NCI-H2107 (cell line): ENCODE measurements at places on chromosomes 16 and 17.

DNA sequence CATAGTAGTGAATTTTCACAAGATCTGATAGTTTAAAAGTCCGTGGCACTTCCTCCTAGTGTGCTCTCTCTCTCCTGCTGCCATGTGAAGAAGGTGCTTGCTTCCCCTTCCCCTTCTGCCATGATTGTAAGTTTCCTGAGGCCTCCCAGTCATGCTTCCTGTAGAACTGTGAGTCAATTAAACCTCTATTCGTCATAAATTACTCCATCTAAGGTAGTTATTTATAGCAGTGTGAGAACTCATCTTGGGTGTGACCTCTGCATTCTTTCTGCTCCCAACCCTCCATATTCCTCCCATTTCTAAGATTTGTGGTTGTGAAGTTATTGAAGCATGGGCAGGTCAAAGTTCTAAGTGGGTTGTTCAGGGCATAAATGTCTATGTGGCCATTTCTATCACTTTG lies 62.1 kb upstream of the ADAMTS18 start:
- DNase-seq = no peak

DNA sequence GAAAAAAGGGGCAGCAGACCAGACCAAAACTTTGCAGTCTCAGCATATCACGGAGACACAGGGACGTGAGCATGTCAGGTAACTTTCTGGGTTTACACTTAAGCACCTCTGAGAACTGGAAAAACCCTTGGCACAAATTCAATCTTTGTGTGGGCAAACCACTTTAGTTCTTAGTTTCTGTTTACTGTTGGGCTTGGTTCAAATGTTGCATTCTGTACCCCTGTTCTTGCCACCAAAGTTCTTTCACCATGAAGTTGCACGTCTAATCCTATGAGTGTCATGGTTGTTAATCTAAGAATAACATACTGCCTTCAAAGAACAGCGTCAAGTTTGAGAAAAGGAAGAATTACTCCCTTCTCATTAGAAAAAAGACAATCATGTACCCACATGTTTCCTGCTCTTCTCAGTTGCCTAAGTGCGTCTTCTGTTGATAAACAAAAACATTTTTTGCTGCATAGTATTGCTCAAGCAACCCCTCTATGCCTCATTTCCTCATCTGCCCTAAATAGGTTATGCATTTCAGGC lies 11.6 kb downstream of the KRT33A start:
- DNase-seq = no peak

DNA sequence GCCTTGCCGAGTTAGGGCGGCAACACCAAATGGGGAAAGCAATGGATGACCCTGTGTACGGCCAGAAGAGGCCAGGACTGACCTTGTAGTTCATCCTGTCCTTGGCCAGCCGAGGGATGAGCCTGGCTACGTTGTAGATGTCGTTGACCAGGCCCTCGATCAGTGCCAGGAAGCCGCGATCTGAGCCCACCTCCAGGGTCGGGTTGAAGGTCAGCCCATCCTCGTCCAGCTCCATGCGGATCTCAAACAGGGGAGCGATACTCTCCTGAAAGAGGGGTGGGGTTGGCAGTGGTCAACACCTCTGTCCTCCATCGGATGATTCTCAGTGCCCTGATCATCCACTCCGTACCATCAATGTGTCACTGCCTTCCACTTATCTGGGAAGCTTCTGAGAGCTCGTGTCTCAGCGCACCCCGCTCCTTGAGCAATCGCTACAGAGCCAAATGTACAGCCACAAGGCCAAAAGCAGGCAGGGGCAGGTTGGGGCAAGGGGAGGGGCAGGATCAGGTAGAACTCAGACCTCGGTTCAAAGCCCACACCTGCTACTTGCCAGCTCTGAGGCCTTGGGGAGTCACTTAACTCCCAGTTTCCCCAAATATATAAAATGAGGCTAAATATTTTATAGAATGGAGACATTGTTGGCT lies 39.9 kb downstream of the DNAH17 start:
- DNase-seq = no peak

GRCh38 chr16:89720551-89720812 lies 216 bp downstream of the VPS9D1 start:
- no peak for DNase-seq

GRCh38 chr17:1559047-1560043 lies 3.2 kb downstream of the PITPNA start:
- DNase-seq = no peak

DNA sequence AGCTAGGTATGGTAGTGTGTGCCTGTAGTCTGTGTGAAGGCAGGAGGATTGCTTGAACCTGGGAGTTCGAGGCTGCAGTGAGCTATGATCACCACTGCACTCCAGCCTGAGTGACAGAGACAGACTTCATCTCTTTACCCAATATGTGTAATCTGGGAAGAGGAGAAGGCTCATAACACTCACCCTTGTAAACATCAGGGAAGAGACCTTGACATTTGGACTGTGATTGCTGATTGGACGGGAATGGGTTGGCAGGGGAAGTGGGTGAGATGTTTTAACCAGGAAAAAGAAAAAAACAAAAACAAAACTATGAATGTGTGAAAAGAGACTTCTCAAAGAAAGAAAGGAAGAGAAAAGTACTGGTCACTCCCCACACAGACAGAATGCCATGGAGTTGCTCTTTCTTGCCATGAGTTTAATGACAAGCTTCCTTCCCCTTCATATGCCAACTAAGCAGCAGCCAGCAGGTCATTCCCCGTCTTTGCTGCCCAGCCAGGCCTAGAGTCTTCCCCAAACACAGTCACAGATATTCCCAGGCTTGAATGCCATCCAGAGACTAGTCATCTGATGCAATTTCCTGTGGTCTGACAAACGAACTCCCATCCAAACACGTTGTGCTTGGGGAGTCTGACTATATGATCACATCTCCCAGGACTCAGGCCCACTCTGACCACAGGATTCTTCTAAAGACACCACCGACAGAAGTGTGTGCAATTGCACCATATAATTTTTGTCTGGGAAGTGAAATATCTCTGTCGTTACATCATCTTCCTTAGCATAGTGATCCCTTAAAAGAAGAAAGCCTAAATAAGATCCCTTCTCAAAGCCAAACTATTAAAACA lies 3.6 kb upstream of the XAF1 start:
- no peak for DNase-seq

GRCh38 chr17:10681866-10682446 lies 15.4 kb downstream of the SCO1 start:
- no peak for DNase-seq

GRCh38 chr16:10100829-10101228 lies 81.4 kb downstream of the GRIN2A start:
- DNase-seq = no peak

- no peak for DNase-seq
Measured at GRCh38 chr16:49800876-49801275, 55.0 kb downstream of the ZNF423 start.

- DNase-seq = no peak
Measured at GRCh38 chr16:21713549-21714368, 50.0 kb downstream of the OTOA start.

- peak; percentile 30 for DNase-seq
Measured at GRCh38 chr17:48816774-48817590, at the start of gene TTLL6. TTLL6 (minus strand) TSS chr17:48817229; CDS start chr17:48817072, 157 bp downstream.

- DNase-seq = no peak
Measured at GRCh38 chr16:85750827-85751697, at the start of gene C16orf74. C16orf74 (minus strand) TSS chr16:85751096; CDS start chr16:85735217, 15,879 bp downstream.

DNA sequence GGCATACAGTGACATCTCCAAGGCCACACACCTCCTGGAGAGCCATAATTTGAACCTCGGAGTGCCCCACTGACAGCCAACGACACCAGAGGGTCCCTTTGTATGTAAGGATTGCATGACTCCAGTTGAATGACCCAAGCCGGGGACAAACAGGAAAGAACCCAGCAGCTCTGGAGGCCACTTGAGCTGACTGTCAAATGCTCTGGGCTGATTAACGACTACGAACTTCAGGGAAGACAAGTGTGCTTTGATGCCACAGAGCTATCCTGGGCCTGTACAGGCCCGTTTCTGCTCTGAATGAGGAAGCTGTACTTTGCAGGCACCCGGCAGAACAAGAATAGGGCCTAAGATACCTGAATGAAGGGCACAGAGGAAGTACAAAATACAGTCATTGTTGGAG lies 404.6 kb downstream of the SLC39A11 start:
- no peak for DNase-seq

DNA sequence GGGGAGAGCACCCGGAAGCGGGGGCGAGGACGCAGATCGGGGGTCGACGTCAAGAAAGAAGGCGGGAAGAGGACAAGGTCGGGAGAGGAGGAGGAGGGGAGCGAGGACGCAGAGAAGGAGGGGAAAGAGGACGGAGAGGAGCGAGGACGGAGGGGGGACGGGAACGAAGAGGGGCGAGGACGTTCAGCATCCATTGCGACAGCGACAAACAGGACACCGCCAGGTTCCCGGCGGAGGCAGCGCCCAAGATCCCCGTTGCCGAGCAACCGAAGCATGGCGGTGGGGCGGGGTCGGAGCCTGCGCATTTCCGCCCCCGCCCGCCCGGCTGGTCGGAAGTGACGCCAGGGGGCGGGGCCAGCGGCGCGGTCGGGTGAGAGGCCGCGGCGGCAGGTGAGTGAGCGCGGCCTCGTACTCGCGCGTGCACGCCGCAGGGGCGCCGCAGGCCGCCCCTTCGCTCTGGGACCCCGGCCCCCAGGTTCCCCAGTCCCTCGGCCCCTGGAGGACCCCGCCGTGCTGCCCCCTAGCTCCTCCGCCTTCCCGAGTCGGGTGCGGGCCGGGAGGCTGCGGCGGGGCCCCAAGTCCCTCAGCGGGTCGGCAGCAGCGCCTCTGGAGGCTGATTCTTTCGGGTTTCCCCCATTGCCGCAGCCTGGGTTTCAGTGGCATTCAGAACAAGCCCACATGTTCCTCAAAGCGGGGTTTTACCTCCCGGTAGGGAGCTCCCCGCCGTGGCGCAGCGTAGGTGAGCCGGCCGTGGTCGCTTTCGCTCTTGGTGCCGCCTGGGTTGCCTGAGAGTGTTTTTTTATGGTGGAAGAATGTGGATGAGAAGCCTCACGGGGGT lies at the start of gene FAM234A:
Gene FAM234A (plus strand): TSS at position 354 of the 838 bp plus-strand sequence. CDS start 19,593 bp downstream, outside the sequence.
- DNase-seq = peak; percentile 83

DNA sequence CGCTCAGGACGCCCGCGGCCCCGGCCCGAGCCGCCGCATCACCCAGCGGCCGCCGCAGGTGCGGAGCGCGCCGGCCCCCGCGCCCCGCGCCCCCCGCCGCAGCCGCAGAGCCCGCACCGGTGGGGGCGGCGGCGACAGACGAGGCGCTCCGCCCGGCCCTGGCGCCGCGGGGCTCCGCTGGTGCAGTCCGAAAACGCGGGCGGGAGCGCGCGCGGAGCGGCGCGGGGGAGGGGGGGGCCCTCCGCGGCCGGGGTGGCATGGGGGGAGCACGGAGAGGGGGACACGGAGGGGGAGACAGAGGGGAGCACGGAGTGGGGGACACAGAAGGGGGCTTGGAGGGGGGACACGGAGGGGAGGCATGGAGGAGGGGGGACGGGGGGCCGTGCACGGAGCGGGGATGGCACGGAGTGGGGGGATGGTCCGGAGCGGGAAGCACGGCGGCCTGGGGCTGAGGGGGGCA lies at the start of gene AATK:
Gene AATK (minus strand): TSS at position 189 of the 460 bp plus-strand sequence. CDS start 229 bp downstream, outside the sequence.
- no peak for DNase-seq

- DNase-seq = no peak
Measured at GRCh38 chr17:58136669-58137279, 11.4 kb upstream of the OR4D1 start.

DNA sequence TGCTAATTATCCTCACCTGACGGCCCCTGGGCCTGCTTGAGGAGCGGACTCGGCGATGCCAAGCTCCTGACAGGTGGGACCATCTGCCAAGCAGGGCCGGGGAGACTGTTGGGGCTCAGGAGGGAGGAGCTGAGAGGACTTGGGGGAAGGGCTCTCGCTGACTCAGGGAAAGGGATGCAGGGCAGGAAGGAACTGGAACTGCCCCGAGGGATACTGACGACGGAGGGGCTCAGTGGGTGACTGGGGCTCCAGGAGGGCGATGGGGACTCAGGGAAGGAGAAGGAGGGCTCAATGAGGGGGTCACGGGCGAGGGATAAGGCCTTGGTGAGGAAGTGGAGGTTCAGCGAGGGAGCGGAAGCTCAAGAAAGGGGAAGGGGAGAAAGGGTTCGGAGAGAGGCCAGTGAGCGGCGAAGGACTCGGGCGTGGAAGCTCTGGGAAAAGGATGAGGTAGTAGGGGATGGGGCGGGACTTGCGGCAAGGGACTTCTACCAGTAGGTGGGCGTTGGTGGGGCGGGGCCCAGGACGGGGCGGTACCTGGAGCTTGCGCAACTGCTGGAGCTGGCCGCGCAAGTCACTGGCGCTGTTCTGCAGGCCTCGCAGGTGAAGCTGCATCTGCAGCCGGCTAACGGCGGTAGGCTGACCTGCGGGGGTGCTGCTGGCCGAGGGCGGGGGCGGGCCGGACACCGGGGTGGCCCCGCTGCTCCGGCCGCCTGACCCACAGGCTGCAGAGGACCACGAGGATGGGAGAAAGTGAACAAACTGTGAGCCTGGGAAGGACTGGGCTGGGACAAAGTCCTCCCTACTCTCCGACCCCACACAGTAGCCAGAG lies 46.5 kb downstream of the SRCIN1 start:
- peak; percentile 82 for DNase-seq

DNA sequence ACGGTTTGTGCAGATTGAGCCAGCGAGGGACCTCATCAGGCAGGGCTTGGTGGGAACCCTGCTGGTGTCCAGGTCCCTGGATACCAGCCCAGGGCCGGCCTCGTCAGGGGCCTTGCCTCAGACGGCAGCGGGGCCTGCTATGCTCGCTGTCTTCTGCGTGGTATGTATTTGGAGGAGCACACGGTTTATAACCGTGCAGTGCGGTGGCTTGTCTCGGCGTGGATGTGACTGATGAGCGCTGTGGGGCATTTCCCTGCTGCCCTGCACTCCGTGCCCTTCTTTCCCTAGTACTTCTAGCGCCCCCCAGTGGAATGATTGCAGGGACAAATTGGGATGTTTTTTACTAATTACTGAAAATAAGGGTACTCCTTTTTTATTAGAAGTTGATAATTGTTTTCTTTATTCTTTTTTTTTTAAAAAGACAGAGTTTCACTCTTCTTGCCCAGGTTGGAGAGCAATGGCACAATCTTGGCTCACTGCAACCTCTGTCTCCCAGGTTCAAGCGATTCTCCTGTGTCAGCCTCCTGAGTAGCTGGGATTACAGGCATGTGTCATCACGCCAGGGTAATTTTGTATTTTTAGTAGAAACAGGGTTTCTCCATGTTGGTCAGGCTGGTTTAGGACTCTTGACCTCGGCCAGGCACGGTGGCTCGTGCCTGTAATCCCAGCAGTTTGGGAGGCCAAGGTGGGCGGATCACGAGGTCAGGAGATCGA lies 15.3 kb downstream of the TBCD start:
- no peak for DNase-seq

DNA sequence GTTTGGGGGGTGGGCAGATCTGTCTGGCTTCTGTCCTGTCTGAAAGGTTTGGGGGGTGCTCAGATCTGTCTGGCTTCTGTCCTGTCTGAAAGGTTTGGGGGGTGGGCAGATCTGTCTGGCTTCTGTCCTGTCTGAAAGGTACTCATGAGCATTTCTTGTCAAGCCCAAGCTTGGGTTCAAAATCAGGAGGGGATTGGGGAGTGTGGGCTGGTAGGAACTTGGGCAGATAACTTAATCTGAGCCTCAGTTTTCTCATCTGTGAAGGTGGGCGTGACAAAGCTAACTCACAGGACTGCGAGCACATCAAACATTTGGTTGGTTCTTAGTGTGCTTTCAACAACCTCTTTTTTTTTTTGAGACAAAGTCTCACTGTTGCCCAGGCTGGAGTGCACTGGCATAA lies 35.2 kb downstream of the HAPSTR1 start:
- DNase-seq = no peak
